ENCODE measurements at places on chromosomes 7 and 10.

GRCh38 chr10:17316488-17317170 is 88.6 kb downstream of the VIM start:
- DNase-seq: no peak

DNA sequence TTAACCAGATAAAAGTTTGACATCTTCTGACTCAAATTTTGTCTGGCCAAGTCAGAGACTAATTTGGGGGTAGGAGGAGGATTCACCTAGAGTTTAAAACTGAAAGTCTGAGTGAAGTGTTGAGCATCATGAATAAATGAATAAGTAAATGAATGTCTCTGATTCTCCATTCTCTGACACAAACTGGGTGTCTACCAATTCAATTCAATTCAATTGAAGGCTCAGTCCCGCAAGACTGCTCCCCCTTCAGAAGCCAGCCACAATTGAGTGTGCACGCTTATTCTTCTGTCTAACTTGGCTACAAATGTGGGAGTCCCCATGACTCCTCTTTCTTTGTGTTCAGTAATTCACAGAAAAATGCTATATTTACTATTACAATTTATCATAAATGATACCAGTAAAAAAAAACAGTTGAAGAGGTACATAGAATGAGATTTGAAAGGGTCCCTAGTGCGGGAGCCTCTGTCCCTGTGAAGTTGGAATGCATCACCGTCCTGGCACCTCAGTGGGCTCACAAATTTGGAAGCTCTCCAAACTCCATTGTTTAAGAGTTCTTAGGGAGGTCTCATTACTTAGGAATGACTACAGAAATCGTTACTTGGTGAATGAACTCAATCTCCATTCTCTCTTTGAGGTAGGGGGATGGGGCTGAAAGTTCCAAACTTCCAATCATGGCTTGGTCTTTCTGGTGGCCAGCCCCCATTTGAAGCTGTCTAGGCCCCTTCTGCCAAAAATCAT is 243.7 kb upstream of the PHYHIPL start:
- no peak for DNase-seq

DNA sequence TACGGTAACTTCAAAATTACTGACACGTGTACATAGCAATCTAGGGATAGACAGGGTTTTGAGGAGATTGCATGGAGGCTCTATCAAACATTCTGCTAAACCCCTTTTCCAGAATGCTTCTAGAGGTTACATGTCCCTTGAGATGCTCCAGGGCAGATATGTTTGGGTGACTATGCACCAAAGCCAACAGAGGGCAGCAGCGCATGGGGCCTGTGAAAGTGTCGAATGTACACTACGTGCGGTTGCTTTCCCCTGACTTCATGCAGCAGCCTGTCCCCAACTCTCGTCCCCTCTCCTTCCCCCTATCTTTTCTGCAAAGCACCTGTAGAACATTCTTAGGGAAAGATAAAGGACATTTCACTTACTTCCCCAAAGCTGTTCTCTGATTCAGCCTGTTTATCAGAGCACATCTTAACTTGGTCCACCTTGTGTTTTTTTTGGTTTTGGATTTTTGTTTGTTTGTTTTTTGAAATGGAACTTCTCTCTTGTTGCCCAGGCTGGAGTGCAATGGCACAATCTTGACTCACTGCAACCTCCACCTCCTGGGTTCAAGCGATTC is 90.2 kb downstream of the UBE3C start:
- DNase-seq: no peak

GRCh38 chr7:104951546-104951945 is 62.5 kb upstream of the KMT2E start:
- no peak for DNase-seq

- no peak for DNase-seq
Measured at GRCh38 chr7:134512271-134512670, 15.1 kb upstream of the AKR1B10 start.

GRCh38 chr10:11936389-11937152 is 106.0 kb downstream of the UPF2 start:
- no peak for DNase-seq

GRCh38 chr10:77163670-77164348 is 473.8 kb downstream of the KCNMA1 start:
- no peak for DNase-seq

DNA sequence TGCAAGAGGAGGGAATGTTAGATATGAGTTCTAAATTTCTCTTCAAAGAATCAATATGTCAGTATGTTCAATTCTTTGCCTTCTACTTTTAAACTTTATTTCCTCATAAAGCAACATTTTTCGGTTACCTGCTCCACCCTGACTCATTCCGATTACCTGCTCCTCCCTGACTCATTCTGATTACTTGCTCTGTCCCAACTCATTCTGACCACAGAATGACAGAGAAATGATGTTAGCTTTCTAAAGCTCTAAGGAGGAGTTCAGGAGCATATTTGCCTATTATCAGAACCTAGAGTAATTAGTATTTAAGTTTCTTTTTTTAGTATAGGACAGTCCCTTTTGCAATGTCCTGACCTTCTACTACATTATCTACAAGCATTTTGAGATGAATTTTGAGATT is 24.5 kb upstream of the PPP1R9A start:
- no peak for DNase-seq

DNA sequence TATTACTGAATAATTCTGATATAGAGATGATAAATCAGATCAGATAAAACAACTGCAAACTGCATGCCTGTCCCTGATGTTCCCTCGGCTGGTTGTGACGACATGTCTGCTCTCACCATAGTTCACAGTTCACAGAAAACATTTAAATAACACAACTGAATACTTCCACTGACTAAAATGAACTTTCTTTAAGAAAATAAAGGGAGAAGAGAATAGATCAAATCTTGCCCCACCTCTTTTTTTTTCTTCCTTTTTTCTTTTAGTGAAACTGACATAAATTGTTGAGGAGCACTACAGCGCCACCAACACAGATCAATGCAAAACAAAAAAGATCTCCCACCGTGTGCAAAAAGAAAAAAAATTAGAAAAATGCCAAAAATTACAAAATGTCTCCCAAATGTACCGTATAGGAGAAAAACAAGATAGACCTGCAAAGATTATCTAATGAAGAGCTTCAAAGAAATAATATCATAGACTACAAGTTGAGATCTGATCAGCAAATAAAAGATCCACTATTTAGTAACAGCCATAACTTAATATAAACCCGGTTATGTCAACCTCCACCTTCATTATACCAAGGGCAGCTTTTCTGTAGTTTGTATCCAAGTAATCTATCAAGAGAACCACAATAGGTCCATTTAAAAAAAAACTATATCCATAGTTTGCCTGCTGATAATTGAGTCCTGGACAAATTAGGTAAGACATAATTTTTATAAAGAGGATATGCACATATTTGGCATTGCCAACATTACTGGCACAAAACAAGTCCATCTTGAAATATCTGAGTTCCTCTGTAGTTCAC is 30.7 kb upstream of the EPC1 start:
- no peak for DNase-seq
